ENCODE measurements at places on chromosomes 1 and 21. TPM values are rescaled to one million over a fixed set of nuclear protein-coding genes. Genes with fewer than 3 reads are reported as not detected.

GUCA2B gene
- not detected for total RNA-seq

DNA sequence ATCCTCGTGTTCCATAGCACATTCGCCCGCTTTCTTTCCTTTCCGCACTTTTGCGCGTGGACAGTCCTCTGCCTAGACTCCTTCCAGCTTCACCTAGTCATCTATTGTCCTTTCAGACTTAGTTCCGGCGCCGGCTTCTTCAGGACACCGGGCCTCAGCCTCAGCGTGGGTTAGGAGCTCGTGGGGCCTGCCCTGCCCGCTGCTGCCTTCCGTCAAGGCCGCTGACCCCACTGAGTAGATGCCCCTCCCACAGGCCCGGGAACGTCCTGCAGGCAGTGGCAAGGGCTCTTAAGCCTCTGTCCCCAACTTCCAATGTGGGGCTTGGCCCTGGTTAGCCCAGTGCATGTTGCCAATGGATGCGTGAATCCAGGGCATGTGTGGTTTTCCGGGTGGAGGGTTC, 11.4 kb downstream of the DMRTB1 start:
- no peak for DNase-seq

DNA sequence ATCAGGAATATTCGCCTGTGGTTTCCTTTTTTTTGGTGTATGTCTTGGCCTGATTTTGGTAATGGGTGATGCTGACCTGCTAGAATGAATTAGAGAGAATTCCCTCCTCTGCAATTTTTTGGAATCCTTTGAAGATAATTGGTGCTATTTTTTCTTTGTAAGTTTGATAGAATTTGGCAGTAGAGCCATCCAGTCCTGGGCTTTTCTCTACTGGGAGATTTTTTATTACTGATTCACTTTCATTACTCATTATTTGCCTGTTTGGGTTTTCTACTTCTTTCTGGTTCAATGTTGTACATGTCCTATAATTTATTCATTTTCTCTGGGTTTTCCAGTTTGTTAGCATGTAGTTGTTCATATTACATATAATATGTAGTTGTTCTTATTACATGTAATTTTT, 48.7 kb downstream of the NTMT2 start:
- no peak for DNase-seq

KRTAP12-2 gene
- total RNA-seq = not detected

DNA sequence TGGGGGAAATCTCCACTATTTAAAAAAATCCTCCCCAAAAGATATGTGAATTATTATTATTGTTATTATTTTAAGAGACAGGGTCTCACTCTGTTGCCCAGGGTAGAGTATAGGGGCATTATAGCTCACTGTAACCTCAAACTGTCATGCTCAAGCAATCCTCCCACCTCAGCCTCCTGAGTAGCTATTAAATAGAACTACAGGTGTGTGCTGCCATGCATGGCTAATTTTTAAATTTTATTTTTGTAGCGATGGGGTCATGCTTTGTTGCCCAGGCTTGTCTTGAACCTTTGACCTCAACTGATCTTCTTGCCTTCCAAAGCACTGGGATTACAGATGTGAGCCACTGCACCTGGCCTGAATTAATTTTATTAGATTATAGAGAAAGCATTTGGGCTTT, 116.8 kb downstream of the RABGAP1L start:
- no peak for DNase-seq

GRCh38 chr1:40462956-40463590, 12.8 kb downstream of the ZFP69B start:
- no peak for DNase-seq

DNA sequence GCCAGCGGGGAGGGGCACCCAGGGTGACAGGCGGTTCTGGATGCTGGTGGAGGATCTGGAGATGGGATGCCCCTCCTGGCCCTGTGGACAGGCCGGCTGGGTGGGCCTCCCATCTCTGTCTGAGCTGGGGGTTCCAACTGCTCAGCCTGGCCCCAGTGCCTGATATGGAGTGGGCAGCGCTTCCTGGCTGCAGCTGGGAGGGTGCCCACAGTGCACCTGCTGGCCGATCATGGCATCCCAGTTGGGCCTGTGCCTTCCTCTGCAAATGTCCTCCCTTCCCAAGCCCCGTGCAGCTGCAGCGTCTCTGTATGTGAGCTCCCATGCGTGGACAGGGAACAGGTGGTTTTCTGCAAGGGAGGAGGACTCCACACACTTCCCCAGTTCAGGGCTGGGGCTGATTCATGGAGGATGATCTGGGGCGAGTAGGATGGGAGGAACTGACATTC, 2.1 kb downstream of the PFKL start:
- no peak for DNase-seq

DNA sequence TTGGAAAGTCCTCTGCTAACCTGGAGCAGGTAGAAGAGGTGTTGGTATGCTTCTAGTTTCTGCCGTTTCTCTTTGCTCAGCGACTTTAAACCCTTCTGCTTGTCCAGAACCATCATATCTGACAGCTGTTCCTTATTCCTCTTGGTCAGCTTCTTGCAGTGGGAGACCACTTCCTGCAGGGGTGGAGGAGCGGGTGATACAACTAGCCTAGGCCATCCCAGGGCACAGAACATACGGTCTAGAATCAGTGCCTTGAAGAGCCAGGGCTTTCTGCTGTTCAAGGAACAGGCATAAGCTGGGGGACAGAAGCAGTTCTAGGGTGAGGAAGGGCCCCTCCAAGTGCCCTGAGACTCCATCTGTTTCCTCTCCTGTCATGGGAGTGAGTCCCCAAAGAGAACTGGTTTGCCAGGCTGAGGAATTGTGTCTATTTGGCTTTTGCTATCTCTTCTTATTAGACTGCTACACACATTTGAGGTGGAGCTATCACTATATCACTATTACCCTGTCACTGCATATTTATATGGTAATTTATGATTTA, 32.5 kb downstream of the IQGAP3 start:
- DNase-seq = no peak

Measured in spleen (tissue), 13 donors.